ENCODE measurements at places on chromosomes 5 and 9. TPM values are rescaled to one million over a fixed set of nuclear protein-coding genes. Genes with fewer than 3 reads are reported as not detected.

DNA sequence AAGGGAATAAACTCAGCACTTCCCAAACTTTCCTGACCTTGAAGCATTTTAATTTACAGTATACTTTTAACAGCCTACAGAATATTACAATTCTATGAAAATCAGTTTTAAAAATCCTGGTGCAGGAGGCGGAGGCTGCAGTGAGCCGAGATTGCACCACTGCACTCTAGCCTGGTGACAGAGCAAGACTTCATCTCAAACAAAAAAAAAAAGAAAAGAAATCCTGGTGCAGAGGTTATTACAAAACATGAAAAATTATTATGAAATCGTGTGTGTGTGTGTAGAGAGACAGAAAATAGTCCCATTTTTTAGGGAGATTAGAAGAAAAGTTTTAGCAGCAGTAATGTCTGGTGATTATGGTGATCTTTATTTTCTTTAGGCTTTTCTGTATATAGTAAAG is 26.9 kb downstream of the GOLPH3 start:
- no peak overlapping the region for H3K27ac ChIP-seq
- no peaks in the 10 kb centered on the region for H3K27me3 ChIP-seq
- no peak overlapping the region for H3K4me3 ChIP-seq
- DNase-seq: peak; percentile 18
- peaks cover 39% of the 10 kb centered on the region for H3K4me1 ChIP-seq

GRCh38 chr5:116844015-116844414 is 269.4 kb upstream of the SEMA6A start:
- no peaks in the 10 kb centered on the region for H3K27me3 ChIP-seq
- H3K4me1 ChIP-seq: no peaks in the 10 kb centered on the region
- H3K27ac ChIP-seq: no peak overlapping the region
- DNase-seq: no peak

- no peak overlapping the region for H3K27ac ChIP-seq
- no peaks in the 10 kb centered on the region for H3K4me1 ChIP-seq
- no peaks in the 10 kb centered on the region for H3K36me3 ChIP-seq
- no peak for DNase-seq
- no peaks in the 10 kb centered on the region for H3K27me3 ChIP-seq
- no peak overlapping the region for H3K4me3 ChIP-seq
Observed at GRCh38 chr5:157068785-157069184, 9.9 kb upstream of the HAVCR1 start.

GRCh38 chr9:114433720-114434255 is 46.0 kb upstream of the AKNA start:
- no peaks in the 10 kb centered on the region for H3K36me3 ChIP-seq
- DNase-seq: no peak
- H3K4me1 ChIP-seq: no peaks in the 10 kb centered on the region
- H3K27ac ChIP-seq: no peak overlapping the region
- no peaks in the 10 kb centered on the region for H3K27me3 ChIP-seq

DNA sequence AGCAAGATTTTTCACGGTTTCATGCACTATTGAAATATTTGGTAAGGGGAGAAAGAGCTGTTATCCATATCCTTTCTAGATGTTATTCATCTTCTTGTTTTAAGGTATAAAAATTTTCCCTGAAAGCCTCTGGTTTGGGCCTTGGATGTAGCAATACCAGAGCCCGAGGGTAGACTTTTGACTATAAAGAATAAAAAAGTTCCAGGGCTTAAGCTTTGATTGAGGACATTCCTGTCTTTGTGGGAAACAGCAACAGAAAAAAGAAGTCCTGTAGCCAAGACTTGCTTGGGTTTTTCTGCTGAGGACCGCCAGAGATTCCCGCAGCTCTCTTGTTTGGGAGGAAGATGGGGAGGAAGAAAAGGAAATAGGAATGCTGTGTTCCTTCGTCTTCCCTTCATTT is 440.0 kb upstream of the WWC1 start:
- H3K4me1 ChIP-seq: peaks cover 49% of the 10 kb centered on the region
- peak overlapping the region; percentile 77 for H3K27ac ChIP-seq
- no peaks in the 10 kb centered on the region for H3K27me3 ChIP-seq
- DNase-seq: peak; percentile 45

DNA sequence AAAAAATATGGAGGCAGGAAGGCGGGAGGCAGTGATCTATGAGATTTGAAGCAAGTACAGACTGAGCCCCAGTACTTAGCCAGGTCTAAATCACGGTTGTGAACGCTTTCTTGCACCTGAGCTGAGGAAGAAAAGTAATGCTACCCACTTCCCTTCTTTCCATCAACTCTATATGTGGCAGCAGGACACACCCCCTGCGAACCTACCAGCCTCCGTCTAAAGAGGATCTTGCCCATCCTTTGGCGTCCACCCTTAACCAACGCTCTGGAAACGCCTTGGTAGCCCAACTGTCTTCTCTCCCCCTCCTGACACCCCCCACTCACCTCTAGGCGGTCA is 545 bp downstream of the HMGCS1 start:
- no peak for DNase-seq
- no peaks in the 10 kb centered on the region for H3K36me3 ChIP-seq
- peak overlapping the region; percentile 84 for H3K27ac ChIP-seq

GRCh38 chr9:30628915-30629567 is 1755.4 kb upstream of the ACO1 start:
- no peak overlapping the region for H3K4me3 ChIP-seq
- no peaks in the 10 kb centered on the region for H3K4me1 ChIP-seq
- no peaks in the 10 kb centered on the region for H3K27me3 ChIP-seq
- H3K27ac ChIP-seq: no peak overlapping the region
- no peaks in the 10 kb centered on the region for H3K36me3 ChIP-seq

Gene TLR4
- 13.8 TPM for total RNA-seq

- no peak overlapping the region for H3K4me3 ChIP-seq
- DNase-seq: peak; percentile 67
- H3K36me3 ChIP-seq: no peaks in the 10 kb centered on the region
- peaks cover 32% of the 10 kb centered on the region for H3K27me3 ChIP-seq
- no peak overlapping the region for H3K27ac ChIP-seq
Observed at GRCh38 chr5:171644536-171644935, 141.1 kb upstream of the SMIM23 start.

DNA sequence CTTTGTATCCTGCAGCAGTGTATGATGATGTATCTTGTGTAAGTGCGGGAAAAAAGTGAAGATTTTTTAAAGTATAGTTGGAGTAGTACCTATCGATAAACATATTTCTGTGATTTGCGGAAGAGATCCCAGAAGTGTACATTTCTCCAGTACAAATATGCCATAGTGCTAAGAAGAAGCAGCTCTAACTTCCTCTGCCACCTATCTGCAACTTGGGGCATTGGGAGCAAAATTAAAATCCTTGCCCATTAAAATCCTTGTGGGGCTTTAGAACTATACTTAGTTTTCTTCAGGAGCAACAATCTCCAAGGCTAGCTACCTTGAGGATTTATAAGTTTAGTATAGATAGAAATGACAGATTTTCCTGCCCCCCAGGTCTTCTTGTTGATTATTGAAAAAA is 123.7 kb downstream of the VCAN start:
- no peak overlapping the region for H3K27ac ChIP-seq
- 0 out of 2 replicates have a peak, but pooled peaks cover 4% of the 10 kb centered on the region for H3K27me3 ChIP-seq
- DNase-seq: no peak
- H3K4me1 ChIP-seq: no peaks in the 10 kb centered on the region
- no peaks in the 10 kb centered on the region for H3K36me3 ChIP-seq

GRCh38 chr5:143118222-143118621 is 285.3 kb downstream of the NR3C1 start:
- no peaks in the 10 kb centered on the region for H3K36me3 ChIP-seq
- DNase-seq: no peak
- no peaks in the 10 kb centered on the region for H3K4me1 ChIP-seq
- H3K27ac ChIP-seq: no peak overlapping the region
- H3K4me3 ChIP-seq: no peak overlapping the region

DNA sequence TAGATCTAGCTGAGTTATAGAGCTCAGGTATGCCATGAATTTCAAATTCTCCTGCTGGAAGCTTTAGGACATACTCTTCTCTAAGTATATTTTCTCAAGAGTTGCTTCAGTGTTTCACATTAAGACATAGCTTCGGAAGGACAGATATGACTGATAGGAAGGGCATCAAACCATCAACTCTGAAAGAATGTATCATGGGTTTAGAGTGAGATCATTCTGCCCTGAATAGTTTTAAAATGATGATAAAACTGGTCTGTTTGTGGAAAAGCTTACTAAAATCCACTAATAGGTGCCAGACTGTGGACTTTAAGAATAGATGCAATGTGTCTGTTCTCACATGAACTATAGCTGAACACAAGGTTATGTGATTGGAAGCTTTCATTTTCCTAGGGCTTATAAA is 8.4 kb downstream of the SPEF2 start:
- H3K4me3 ChIP-seq: no peak overlapping the region
- no peaks in the 10 kb centered on the region for H3K36me3 ChIP-seq
- no peaks in the 10 kb centered on the region for H3K27me3 ChIP-seq
- peaks cover 9% of the 10 kb centered on the region for H3K4me1 ChIP-seq
- DNase-seq: peak; percentile 72

Gene KCNV2
- not detected for total RNA-seq

- no peaks in the 10 kb centered on the region for H3K27me3 ChIP-seq
- H3K36me3 ChIP-seq: no peaks in the 10 kb centered on the region
- DNase-seq: no peak
- H3K4me1 ChIP-seq: peaks cover 31% of the 10 kb centered on the region
- H3K27ac ChIP-seq: no peak overlapping the region
- H3K4me3 ChIP-seq: no peak overlapping the region
Observed at GRCh38 chr5:111699976-111700375, 57.0 kb downstream of the NREP start.

DNA sequence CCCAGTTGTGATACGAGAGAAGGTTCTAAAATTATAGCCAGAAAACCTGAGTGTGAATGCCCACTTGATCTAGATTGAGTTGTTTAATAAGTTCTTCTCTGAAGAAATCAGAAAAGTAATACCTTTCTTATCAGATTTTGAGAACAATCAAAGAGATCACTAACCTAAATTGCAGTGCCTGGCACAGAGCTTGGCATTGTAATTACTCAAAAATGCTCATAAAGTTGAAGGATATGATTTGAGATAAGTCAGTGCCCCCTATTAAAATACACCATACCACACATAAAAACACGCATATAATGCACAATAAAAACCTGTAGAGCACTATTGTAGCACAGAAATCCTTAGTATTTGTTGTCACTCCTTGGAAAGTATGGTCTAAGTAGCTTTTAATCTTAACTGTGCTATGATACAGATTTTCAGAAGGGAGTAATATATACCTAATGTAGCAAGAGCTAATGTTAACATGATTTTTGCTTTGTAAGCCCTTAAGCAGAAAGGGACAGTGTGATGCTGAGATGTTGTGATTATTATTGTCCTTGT is 257.5 kb upstream of the CDH18 start:
- no peaks in the 10 kb centered on the region for H3K36me3 ChIP-seq
- H3K27me3 ChIP-seq: no peaks in the 10 kb centered on the region
- H3K4me3 ChIP-seq: no peak overlapping the region
- H3K27ac ChIP-seq: no peak overlapping the region
- H3K4me1 ChIP-seq: no peaks in the 10 kb centered on the region
- no peak for DNase-seq

Gene ASS1
- 216 TPM for total RNA-seq

Gene CTNNA1
- total RNA-seq: 393 TPM

Gene HMGXB3
- 32.1 TPM for total RNA-seq

DNA sequence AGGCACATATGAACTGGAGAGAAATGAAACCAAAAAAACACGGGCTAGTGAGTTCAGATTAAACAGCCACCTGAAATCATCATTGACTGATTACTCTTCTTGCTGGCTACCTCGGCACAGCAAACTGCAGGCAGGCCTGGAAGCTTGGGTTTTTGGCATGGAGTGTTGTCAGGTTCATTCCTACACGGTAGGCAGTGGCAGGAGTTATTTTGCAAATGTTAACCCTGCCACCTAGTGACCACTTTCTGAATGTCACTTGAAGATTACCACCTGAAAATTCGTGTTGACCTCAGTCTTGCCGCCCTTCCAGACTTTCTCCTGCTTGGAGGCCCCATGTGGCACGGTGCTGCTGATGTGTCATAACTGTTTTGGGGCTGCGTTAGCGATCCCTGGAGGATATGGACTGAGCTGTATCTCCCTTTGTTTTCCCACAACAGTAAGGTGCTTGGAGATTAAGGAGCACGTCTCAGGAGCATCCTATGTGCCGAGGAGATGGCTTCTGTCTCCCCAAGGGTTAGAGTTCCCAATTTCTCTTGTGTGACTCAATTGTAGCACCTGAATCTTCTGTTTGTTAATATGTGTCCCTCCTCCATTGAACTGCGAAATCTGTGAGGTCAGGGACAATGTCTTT is 12.7 kb upstream of the CD180 start:
- H3K27ac ChIP-seq: no peak overlapping the region
- no peaks in the 10 kb centered on the region for H3K27me3 ChIP-seq
- peaks cover 8% of the 10 kb centered on the region for H3K4me1 ChIP-seq
- DNase-seq: peak; percentile 76

Gene DND1
- total RNA-seq: 0.22 TPM

DNA sequence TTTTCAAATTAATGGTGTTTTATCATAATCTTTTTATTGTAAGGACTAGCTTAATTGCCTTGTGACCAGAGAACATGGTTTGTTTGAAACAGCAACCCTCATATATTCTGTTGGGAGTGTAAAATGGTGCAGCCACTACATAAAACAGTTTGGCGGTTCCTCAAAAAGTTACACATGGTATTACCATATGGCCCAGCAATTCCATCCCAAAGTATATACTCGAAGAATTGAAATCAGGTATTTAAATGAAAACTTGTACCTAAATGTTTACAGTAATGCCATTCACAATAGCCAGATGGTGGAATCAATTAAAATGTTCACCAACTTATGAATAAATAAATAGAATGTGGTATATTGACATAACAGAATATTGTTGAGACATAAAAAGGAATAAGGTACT is 14.8 kb upstream of the IL33 start:
- H3K27me3 ChIP-seq: no peaks in the 10 kb centered on the region
- H3K27ac ChIP-seq: no peak overlapping the region
- no peaks in the 10 kb centered on the region for H3K4me1 ChIP-seq
- H3K36me3 ChIP-seq: no peaks in the 10 kb centered on the region

DNA sequence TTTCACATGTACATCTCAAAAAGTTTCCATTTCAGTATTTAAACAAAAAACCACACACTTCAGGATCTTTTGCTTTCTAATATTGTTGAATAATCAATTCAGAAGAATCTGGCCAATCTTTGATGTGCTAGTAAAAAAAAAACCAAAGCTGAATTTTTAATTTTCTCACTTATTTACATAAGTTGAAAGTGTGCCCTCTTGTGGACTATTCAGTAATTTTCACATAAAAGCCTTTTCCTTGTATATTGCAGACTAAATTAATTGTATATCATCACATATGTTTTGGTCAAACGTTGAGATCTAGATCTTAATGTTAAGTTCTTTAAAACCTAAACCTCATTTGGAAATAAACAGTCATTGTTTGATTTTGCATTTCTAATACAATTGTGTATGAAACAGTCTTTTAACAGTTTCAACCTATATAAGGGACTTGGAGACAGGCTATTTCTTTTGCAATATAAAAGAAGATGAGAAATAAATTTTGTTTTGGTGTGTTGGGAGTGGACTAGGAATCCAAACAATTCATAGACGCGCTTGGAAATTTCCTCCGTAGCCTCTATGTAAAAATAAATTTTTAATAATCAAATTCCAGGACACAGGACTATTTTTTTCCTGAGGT is 68.1 kb downstream of the NIPBL start:
- H3K36me3 ChIP-seq: no peaks in the 10 kb centered on the region
- no peaks in the 10 kb centered on the region for H3K27me3 ChIP-seq
- no peak overlapping the region for H3K4me3 ChIP-seq
- peaks cover 60% of the 10 kb centered on the region for H3K4me1 ChIP-seq

All from GM23248 (cell line).